Type B pancreatic cell (in vitro differentiated cells): ENCODE measurements at places on chromosomes 16 and 17. TPM values are rescaled to one million over a fixed set of nuclear protein-coding genes. Genes with fewer than 3 reads are reported as not detected.

GRCh38 chr17:42673885-42674754, 2.7 kb downstream of the PLEKHH3 start:
- DNase-seq, result no peak

DNA sequence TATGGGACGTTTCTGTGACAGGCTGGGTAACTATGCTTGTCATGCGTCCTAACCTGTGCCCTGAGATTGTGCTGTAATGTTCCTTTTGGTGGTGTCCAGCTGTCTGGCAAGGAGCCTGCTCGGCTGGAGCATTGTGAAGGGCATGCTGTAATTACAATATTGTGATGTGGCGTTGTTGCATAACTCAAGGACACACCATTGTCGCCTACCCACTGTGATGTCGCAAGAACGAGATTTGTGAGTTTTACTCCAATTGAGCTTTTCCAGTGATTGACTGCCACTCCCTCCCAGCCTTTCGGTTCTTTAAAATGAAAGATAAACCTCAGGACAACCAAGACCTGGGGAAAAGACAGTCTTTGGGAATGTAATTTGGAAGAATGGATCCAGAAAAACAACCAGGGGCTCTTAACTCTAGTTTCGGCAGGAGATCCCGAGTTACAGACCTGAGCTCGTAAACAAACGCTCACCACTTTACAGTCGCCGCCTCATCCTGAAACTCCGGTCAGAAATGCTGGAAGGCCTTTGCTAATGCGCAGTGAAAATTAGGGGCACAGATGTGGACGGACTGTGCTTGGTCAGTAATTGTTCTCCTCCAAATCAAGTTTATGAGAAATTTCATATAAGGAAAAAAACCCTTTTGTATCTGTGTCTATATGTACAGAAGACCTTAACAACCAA, 1.3 kb downstream of the ZNF750 start:
- no peak for DNase-seq

MT1M gene
- not detected in 2 replicates for total RNA-seq

TP53TG3 gene
- total RNA-seq, result not detected in 2 replicates

GRCh38 chr16:83813823-83814658, 6.3 kb downstream of the HSBP1 start:
- no peak for DNase-seq

- no peak for DNase-seq
Measured at GRCh38 chr17:8732406-8733085, 12.1 kb downstream of the CCDC42 start.

GRCh38 chr16:75354170-75354569, 79.1 kb downstream of the CFDP1 start:
- DNase-seq, result no peak

DNA sequence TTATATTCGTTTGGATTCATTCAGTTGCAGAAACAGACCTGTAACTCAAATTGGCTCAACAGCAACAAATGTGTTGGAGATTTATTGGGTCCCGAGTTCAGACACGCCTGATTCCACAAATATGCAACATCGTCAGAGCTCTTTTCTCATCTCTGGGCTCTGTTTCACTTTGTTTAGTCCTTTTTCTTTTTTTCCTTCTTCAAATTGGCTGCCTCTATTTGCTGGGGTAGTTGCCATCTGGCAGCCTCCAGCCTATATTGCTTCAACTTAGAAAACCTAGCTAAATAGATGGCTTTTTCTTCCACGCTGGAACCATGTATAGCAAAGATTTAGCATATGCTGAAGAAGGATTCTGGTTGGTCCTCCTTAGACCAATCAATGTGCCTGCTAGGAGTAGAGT, 398.5 kb downstream of the RBFOX1 start:
- no peak for DNase-seq

DNA sequence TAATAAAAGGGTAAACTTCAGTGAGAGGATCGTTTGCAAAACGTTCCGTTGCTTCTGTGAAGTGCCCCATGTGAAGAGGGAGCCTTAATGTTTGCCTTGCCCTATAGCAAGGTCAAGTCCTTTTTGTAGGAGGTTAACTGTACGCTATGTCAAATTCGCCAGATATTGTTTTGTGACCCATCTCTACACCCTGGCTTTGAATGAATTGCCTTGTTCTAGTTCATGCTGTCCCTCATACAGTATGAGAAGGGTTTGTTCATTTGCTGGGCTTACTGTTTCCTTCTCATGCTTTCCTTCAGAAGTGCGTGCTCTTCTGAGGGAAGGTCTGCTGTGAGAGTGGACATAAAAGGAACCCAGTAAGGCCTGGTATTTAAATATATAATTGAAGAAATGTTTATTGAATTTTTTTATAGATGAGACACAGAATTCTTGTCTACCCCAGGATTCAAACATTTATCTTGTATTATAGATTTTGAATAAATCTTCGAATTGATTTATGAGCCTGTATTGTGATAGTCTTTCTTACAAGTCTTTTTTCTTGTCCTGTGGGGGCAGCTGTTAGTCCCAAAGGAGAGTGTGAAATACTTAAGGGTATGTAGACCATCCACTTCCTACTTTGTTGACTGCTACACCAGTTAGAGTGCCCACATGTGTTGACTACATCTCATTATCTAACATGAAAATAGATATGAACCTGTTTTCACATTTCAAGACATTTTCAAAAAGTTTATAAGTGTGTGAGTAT, 1.7 kb downstream of the MAP3K3 start:
- no peak for DNase-seq

CES1 gene
- total RNA-seq, result 2.1 and 3.9 TPM in 2 replicates

KRTAP2-3 gene
- total RNA-seq, result 0.98 TPM in 1 of 2 replicates, not detected in the other

DNA sequence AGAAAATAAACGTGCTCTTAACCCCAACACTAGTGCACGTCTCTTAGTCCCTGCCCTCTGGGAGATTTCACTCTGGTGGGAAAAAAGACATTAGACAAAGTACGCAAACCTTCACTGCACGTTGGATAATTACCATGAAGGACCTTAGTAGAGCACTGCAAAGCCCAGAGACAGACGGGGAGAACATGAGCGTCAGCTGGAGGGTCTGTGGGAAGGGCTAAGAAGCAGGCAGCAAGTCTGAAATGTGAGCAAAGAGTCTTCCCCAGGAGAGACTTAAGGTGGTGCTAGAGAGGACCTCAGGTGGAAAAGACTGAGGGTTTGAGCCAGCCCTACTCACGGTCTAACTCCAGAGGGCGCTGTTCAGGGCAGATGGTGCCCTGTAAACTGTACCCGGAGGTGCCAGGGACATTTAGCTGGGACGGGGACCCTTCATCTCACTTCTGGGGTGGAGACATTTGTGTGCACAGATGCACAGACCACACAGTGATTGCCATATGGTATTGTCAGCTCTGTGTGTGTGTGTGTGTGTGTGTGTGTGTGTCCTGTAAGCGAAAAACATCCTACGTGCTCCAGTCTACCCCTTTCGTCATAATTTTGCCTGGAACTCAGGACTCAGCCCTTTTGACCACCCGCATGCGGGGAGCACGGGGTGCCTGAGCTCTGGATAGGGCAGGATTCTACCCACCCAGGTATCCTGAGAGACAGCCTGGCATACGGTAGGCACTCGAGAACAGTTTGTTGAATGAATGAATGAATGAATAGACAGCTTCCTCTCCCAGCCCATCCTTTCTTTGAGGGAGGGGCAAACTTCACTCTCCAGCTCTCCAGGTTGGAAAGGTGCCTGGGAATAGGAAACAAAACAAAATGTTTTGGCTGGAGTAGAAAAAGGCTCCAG, 10.1 kb upstream of the STAC2 start:
- no peak for DNase-seq

DNA sequence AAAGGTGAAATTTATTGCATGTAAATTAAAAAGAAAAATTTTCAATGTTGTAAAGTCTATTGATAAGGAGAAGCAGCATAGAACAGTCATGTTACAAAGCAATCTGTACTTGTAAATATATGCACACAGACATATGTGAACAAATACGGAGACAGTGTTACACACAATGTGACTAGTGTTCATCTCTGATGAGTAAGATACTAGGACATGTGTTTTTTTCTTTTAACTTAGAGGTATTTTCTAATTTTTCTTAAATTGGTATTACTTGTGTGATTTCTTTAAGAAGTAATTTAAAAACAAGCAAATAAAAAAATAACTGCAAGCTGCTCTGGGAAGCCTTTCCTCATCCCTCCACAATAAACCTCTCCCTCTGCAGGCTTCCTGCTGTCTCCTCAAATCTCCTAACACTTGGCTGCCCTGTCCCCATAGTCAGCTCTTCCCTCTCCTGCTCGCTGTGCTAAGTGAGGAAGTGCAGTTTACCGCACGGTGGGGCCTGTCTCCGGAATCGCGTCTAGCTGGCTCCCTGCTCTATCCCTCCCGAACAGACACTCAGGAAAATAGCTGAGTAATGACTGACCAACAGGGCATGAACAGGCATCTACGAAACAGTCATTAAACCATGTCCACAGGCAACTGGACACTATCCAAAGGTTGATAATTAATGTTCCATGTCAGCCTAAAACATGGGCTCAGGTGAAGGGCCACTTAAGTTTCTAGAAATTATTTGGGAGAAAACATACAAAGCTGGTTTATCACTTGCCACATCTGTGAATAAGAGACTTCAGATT, 35.9 kb downstream of the CMTM4 start:
- DNase-seq, result no peak

DNA sequence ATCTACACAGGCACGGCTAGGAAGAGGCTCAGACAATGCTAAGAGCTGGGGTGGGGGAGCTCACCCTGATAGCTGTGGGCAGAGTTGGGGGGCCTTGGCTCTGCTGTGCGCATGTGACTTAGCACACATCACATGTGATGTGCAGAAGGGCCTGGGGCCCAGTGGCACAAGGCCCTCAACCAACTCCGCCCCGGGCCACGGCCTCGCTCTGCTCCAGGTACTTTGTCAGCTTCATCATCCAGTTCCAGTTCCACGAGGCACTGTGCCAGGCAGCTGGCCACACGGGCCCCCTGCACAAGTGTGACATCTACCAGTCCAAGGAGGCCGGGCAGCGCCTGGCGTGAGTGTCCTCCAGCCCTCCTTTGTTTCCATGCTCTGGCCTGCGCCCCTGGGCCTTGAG, 19.3 kb downstream of the ACE start:
- DNase-seq, result no peak

DNA sequence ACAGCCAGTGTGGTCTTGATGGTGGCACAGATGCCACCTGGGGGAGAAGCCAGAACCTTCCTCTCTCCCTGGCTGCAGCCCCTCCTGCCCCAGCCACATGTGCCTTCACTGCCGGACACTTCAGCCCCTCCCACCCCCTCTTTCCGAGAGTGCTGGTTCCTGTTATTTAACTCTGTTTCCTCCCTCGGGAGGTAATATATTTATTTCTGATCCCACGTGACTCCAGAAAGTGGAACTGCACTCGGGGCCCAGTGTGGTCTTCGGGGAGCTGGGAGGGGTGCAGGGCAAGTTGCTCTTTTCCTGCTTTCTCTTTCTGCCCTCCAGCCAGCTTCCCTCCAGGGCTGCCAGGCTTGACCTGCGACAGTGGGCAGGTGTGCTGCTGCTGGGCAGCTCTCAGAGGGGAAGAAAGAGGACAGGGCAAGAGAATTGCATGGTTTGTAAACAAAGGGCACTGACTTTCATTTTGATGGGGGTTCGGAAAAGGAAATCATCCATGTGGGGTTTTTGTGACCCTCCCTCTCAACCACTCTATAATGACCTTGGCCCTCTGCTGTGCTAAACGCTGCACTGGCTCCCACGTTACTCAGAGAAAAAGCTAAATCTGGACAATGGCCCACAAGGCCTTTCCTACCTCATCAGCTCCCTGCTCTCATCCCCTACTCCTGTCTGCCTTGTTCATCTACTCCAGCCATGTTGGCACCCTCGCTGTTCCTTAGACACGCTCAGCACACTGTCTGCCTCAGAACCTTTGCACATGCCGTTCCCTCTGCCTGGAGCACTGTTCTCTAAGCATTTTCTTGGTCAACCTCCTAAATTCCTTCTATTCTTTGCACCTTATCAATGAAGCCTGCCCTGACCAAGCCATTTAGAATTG, 8.2 kb upstream of the CIITA start:
- no peak for DNase-seq

- no peak for DNase-seq
Measured at GRCh38 chr16:85426806-85427205, 186.3 kb upstream of the GSE1 start.

DNA sequence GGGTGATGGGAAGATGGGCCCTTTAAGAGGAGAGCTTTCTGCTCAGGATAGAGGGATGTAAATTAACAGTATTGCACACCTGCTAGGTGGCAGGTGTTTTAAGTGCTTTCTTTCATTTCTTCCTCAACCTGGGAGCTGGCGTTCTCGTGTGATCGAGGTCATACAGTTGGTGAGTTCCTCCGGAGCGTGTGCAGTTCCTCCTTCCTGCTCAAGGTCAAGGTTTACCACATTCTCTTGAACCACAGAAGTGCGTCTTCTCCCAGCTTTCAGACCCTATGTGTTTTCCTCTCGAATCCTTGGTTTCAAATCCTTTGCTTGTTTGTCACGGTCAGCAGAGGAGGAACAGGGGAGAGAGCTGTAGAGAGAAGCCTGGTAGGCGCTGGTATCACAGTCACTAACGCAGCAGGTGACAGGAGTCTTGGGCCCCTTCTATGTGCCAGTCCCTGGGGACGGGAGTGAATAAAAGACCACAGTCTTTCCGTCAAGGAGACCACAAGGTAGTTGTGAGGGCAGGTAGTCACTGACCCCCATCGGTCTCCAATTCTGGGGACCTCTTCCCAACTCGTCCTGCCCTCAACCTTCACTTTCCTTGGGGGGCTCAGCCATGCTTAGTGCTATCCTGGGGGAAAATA, 791 bp downstream of the DNAI2 start:
- DNase-seq, result no peak

DNA sequence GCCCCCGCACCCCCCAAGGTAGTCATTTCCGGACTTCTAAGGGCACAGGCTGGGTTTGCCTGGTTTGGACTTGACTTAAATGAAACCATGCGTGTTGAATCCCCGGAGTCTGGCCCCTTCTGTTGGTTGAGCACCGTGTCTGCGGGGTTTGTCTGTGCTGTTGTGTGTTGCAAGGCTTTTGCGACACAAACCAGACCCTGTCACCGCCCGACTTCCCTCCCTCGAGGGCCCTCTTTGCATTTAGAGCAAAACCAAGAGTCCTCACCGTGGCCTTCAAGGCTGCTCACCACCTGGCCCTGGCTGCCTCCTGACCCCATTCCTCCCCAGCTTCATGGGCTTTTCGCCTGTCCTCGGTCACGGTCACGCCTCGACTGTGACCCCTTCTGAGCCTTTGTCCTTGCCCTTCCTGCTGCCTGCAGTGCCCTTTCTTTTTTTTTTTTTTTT, 7.4 kb downstream of the CRISPLD2 start:
- no peak for DNase-seq

- no peak for DNase-seq
Measured at GRCh38 chr16:19854543-19854876, 30.1 kb downstream of the GPRC5B start.

DNAH9 gene
- total RNA-seq, result 0.31 and 6.2 TPM in 2 replicates

GRCh38 chr16:12207939-12208338, 231.4 kb downstream of the SNX29 start:
- no peak for DNase-seq

DNA sequence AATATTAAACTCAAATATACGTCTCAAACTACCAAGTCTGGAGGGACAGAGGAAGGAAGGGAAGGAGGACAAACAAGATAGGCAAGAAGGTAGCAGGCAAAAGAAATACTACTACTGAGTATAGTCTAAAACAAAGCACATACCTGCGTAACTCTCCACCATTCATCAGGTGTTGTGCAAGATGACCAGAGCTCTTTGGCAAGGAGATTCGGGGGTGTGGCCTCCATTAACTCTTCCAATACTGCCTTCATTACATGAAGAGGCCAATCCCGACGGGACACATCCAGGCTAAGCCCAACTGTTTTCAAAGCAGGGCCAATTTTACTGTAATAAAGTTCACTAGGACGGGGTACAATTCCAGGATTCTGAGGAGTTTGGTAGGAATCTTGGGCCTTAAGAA, 38.2 kb upstream of the ARL6IP1 start:
- DNase-seq, result no peak

SLC5A2 gene
- total RNA-seq, result 0.41 TPM in 1 of 2 replicates, not detected in the other
